ENCODE measurements at places on chromosomes 13 and 19. TPM values are rescaled to one million over a fixed set of nuclear protein-coding genes. Genes with fewer than 3 reads are reported as not detected.

Gene ADPRHL1
- total RNA-seq = 4.4 TPM

- DNase-seq = no peak
These were observed 4.0 kb downstream of the NCAN start for GRCh38 chr19:19215792-19216191.

GRCh38 chr19:9306443-9306842, 3.2 kb downstream of the ZNF699 start:
- DNase-seq = no peak

DNA sequence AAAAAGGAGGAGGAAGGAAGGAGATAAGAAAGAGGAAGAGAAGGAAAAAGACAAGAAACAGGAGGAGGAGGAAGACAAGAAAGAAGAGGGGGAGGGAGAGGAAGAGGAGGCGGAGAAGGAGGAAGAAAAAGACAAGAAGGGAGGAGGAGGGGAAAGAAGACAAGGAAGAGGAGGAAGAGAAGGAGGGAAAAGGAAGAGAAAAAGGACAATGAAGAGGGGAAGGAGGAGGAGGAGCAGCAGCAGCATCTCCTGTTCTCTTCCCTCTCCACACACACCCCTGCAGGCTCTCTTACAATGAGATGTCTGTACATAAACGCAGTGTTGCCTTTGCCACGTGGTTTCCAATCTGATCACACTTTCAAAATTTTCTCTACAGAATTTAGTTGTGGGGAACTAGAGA, 66.6 kb downstream of the RUBCNL start:
- peak; percentile 42 for DNase-seq

Gene LILRB1
- total RNA-seq = not detected
